ENCODE measurements at places on chromosomes 16 and 17.
A peak's percentile ranks its signal among the peaks of the same experiment; 100 is the strongest.

- peak; percentile 14 for DNase-seq
These were observed 196.7 kb downstream of the CYB561 start for GRCh38 chr17:63249256-63250004.

GRCh38 chr17:34667656-34668055 is 88.3 kb downstream of the TMEM132E start:
- no peak for DNase-seq

- no peak for DNase-seq
These were observed 111.7 kb downstream of the TANGO6 start for GRCh38 chr16:68954911-68955635.

DNA sequence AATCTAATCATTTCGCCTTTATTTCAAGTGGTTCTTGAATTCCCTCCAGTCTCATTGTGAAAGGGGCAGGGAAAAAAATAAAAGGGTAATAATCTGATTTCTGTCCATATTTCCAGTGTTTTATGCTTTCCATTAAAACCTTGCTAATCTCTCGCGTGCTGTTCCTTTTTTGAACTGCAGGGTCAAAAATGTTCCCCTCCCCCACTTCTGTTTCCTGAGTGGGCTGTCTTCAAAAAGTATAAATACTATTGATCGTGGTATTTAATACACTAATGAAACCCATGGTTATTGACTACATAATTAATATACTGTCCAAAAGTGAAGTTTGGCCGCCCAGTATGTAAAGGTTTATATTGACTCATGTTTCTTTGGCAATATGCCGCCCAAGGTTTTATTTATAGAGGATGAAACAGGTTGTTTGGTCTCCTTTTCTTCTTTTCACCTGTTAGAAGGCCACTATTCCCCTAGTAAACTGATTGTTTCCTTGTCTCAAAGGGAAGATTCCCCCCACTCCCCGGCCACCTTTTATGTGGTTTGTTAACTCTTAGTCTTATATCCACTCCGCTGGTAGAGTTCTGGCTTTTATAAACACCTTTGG is 69.7 kb downstream of the RPA1 start:
- DNase-seq = no peak

GRCh38 chr17:80432350-80432955 is 17.5 kb downstream of the ENDOV start:
- no peak for DNase-seq

GRCh38 chr17:40564883-40565768 is at the start of gene CCR7:
Gene CCR7, minus strand, starts transcription at chr17:40565472. Its CDS starts 63 bp downstream, at chr17:40565409.
- DNase-seq = no peak

DNA sequence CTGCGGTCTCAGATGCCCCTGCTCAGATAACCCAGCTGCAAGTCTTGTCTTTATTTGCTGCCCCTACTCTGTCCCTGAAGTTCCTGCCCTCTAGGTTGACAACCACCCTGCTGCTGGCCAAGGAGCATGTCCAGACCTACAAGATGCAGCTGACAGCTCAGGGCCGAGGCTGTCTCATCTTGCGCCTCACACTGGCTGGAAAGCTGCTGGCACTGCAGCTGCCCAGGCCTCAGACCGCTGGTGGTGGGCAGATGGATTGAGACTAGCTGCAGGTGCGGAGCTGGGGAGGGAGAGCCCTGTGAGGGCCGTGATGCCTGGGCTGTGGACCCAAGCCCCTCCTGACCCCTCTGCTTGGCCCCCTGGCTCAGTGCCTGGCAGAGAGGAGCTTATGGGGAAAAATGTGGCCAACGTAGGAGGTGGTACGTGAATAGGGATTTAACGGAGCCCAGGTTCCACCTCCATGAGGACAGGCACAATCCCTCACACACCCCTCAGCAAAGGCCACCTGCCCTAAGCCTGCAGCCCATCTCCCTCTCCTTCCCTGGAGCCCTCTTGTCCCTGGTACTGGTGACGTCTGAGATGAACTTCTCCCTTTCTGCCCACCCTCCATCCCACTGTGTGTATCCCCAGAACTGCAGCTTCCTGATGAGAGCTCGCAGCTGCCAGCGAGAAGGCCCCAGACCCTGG is 8.3 kb upstream of the GALK1 start:
- no peak for DNase-seq

DNA sequence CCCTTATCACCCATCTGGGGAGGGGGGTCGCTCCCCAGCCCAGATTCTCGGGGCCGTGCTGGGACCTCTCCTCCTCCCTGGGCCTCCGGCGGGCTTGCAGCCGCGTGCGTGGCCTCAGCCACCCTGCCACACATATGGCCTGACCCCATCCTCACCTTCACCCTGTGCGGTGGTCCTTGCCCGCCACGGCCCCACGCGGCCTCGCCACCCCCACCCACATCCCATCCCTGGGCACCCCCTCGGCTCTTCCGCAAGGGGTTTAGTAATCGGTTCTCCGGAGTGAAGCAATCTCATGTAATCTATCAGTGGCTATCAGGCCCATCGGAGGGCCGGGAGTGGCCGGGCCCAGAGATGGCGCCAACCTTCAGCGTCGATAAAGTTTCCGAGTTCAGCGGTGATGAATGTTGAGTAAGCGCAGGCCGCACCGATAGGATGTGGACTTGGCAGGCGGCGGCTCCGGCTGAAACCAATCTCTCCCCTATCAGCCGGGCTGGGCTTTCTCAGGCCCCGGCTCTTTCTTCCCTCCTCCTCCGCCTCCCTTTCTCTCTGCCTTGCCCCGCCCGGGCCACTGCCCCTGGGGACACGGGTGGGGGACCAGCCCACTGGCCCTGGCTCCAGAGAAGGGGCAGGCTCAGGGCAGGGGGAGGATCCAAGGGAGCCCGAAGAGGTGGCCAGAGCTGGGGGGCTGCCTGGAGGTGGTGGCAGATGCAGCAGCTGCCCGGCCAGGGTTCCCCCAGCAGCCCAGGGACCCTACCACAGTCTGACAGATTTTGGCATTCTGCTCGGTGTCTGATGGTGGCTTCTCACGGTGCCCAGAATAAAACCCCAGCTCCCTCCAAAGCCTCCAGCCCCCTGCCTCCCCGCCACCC is 20.8 kb downstream of the ZFPM1 start:
- DNase-seq = no peak
